H7 (cell line): ENCODE measurements at places on chromosomes 11 and 22. TPM values are rescaled to one million over a fixed set of nuclear protein-coding genes. Genes with fewer than 3 reads are reported as not detected.

Gene SLCO2B1
- 0.07 TPM in 1 of 2 replicates, not detected in the other for total RNA-seq

GRCh38 chr22:46849101-46849500 lies 86.7 kb downstream of the TBC1D22A start:
- no peak for DNase-seq

- no peak for DNase-seq
These were observed 21.1 kb upstream of the RDX start for GRCh38 chr11:110317516-110317932.

DNA sequence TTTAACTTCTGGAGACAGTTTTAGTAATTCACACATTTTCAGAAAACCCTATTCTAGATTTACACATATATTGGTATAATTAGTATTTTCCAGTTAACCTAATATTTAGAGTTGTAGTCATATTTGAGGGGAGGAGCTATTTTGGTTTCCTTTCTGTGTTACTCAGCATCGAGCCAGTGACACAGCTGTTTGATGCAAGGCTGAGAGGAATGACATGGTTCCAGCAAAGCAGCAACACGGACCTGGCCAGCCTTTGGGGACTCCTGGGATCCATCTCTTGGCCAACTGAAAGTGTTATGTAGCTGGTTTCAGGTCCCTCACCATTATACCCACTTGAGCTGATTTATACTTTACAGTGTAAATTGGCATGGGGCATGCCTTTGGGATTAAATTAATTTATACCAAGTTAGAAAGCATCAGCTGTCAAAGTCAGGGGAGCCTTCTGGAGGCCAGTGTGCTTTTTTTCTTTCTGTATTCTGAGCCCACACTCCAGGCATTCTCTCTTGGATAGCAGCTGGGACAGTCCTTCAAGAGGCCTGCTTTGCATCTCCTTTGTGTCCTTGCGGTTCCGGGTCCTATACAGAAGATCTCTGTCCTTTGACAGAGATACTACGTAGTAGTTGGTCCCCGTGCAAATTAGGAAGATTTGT lies 91.3 kb upstream of the SLC25A18 start:
- no peak for DNase-seq

Gene SYNGR1
- 24.4 and 37.9 TPM in 2 replicates for total RNA-seq

Gene CFAP300
- 0.35 and 1.7 TPM in 2 replicates for total RNA-seq

Gene OR52L1
- total RNA-seq, result not detected in 2 replicates
